Uterus (tissue), 4 donors: ENCODE measurements at places on chromosomes 2 and 18. TPM values are rescaled to one million over a fixed set of nuclear protein-coding genes. Genes with fewer than 3 reads are reported as not detected.

- DNase-seq: no peak
Observed at GRCh38 chr2:168212866-168213265, 34.5 kb downstream of the STK39 start.

GRCh38 chr2:129902731-129903585, 76.5 kb upstream of the RAB6C start:
- DNase-seq: no peak

DNA sequence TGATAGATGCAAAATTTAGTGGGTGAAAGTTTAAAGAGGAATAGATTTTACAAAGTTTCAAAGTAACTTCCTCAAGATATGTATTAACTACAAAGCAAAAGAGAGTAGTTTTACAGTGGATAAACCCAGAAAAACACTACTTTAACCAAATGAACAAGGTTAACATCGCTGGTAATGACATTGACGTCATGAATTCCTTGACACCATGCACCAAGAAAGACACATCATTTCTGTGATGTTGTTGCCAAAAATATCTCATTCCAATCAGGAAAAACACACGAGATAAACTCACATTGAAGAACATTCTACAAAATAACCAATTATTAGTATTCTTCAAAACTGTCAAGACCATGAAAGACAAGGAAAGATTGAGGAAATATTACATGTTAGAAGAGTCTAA, 605.6 kb upstream of the SETBP1 start:
- no peak for DNase-seq

GRCh38 chr2:168666339-168666738, 136.1 kb upstream of the NOSTRIN start:
- DNase-seq: no peak

DNA sequence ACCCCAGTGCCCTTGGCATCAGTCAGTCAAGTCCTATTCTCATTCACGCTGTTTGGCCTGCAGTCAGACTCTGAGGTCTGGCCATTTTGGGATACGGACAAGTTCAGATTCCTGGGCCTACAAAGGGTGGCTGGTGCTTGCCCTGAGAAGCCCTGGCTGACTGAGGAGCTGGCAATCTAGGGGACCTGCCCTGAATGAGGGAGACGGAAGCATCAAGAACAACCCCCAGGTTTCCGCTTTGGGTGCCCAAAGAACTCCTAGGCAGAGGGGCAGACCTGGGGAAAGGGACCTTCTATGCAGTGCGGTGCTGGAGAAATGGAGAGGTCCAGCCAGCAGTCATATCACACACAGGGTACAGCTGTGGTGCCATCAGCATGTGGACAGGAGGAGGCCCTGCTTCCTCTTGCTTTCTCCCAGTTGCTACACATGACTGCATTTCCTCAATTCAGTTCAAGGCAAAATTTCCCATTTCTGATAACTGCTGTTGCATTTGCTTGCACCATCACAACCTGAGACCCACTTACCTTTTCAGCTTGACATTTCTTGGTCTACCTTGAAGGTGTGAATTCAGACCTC, 70.9 kb upstream of the LGALSL start:
- DNase-seq: no peak

DNA sequence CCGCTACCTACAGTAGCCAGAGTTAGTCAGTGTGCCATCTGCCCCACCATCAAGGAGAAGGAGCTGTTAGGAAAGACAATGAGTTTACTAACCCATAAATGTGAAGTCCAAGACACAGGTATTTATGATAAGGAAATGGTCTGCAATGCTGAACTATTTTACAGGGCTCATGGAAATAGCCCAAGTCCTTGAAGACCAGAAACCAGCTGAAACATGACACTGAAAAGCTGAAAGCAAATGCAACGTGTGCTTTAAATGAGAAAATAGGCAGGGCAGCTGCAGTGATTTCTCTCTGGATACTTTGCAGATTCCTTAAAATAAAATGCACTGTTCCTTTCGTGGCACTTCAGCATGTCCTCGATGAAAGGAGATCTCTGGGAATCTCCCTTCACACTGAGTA, 256.4 kb upstream of the TCF4 start:
- no peak for DNase-seq

The CRYGD gene
- total RNA-seq: not detected
